D721Med (cell line): ENCODE measurements at places on chromosomes 13 and 19.

- no peak for DNase-seq
Observed at GRCh38 chr13:46114613-46115012, 9.8 kb upstream of the CPB2 start.

GRCh38 chr19:33220115-33220514 lies 5.5 kb downstream of the SLC7A10 start:
- no peak for DNase-seq

- DNase-seq: no peak
Observed at GRCh38 chr19:49799798-49800376, 13.2 kb downstream of the FUZ start.

- DNase-seq: no peak
Observed at GRCh38 chr13:73189362-73189761, 130.6 kb downstream of the KLF5 start.

DNA sequence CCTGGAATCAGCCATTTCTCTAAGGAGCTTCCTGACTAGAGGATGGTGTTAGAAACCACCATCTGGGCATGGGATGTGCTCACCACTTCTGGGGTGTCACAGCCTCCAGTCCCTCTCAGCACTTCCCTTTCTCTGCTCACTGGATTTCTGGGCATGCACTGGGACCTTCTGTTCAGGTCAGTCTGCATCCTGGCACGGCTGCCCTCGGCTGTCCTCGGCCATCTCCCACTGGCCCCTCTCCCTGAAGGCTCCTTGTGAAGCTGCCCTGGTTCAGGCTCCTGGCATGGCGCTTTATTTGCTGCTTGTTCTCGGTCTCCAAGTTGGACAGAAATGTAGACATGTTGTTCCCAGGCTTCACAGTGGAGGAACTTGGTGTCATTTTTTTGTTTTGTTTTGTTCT lies 60.0 kb downstream of the TEX29 start:
- DNase-seq: no peak

GRCh38 chr13:110576070-110576394 lies 14.5 kb upstream of the RAB20 start:
- DNase-seq: no peak

DNA sequence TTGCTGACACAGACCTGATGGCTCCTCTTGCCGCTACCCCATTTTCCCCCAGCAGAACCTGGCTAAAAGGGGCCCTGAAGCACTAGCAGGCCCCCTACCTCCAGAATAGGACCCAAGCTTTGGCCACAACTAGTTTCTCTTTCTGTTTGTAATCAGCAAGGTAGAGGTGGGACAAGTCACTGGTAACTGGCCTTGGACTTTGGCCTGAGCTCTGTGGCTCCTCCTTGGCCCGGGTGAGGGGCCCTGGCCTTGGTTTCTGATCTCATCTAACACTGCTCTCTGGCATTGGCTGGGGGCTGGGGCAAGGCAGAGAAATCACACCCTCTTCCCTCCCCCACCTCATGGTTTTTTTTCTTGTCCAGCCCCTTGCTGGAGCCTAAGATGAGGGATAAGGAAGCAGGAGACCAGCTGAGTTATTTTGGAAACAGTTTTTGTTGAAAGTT lies 2.1 kb downstream of the CALM3 start:
- no peak for DNase-seq

DNA sequence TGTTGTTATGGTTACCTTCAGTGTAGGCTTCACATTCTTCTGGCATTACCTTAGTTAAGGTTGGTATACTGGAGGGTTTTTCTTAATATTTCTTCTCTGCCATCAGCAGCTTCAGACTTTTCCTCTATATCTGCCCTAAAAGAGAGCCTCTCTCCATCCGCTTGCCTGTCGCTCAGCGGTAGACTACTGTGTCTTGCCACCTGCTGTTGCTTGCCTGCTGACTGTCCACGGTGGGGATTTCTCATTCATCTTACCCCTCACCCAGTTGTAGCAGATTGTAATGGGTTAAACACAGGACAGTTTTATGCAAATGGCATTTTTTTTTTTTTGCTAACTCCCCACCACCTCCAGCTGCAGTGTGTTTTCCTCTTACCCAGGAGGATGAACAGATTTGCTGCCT lies 577.2 kb downstream of the SLITRK5 start:
- no peak for DNase-seq

DNA sequence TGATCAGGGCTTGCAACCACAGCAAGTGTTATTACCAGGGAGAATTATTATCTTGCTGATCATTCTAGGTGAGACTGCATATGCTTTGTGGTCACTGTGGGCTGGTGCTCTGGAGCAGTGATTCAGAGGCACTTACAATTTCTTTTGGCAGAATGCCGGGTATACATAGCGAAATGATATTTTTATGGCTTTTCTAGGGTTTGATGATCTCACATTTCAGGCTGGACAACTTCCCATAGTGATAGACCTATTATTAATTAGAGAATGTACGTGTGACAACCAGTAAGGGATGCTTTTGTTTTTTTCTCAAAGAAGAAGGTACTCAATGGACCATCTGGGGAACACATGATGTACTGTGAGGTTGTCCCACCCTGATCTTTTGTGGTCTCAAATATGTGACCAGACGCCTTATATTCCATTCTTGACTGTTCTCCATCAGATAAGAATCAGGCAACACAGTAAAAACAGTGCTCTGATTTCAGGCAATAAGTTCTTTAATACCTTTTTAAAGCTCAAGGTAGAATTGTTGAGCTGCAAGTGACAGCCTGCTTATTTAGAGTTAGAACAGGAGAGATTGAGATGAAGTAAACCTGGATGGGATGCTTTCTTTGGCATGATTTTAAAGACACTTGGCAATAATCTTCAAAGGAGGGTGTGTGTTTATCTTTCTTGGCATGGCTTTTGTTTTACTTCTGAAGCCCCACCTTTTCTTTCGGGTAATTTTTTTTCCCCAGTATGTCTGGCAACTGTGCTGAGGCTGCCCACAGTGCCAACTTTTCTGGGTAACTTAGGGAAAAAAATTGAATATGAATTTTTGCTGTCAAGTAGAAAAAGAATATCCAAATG lies 27.4 kb upstream of the SCEL start:
- no peak for DNase-seq

- DNase-seq: no peak
Observed at GRCh38 chr13:24279327-24280110, 29.9 kb upstream of the C1QTNF9 start.

GRCh38 chr13:20489185-20489820 lies 36.4 kb downstream of the CRYL1 start:
- no peak for DNase-seq
